Mammary epithelial cell (primary cell): ENCODE measurements at places on chromosomes 13 and 19. TPM values are rescaled to one million over a fixed set of nuclear protein-coding genes. Genes with fewer than 3 reads are reported as not detected.

CACNG6 gene
- total RNA-seq = not detected in 2 replicates

ELAVL3 gene
- not detected in 2 replicates for total RNA-seq

NLRP5 gene
- not detected in 2 replicates for total RNA-seq

CYP2A7 gene
- total RNA-seq = not detected

TUBA3C gene
- not detected for total RNA-seq

ZIM2 gene
- not detected for total RNA-seq

MBD3L2 gene
- not detected for total RNA-seq

MBD3L2B gene
- not detected in 2 replicates for total RNA-seq

KLK2 gene
- not detected for total RNA-seq

ZNF665 gene
- 1.6 and 2.3 TPM in 2 replicates for total RNA-seq

LYPD5 gene
- 2.6 and 6.1 TPM in 2 replicates for total RNA-seq

ZNF548 gene
- total RNA-seq = 25.8 TPM

PSG2 gene
- total RNA-seq = not detected

TTYH1 gene
- under 0.01 TPM for total RNA-seq

VAV1 gene
- 0.96 and 1.0 TPM in 2 replicates for total RNA-seq

CCDC70 gene
- total RNA-seq = not detected

LIM2 gene
- total RNA-seq = not detected

SMAD9 gene
- total RNA-seq = 0.37 and 1.2 TPM in 2 replicates

FAAP24 gene
- 3.2 and 6.4 TPM in 2 replicates for total RNA-seq

YJEFN3 gene
- total RNA-seq = 0.17 TPM

NUCB1 gene
- total RNA-seq = 133 TPM

FUT2 gene
- total RNA-seq = 0.33 TPM

RNF17 gene
- total RNA-seq = not detected in 2 replicates

KLK7 gene
- 584 TPM for total RNA-seq
